ENCODE measurements at places on chromosomes 12 and 14. TPM values are rescaled to one million over a fixed set of nuclear protein-coding genes. Genes with fewer than 3 reads are reported as not detected.

Gene CABP1
- total RNA-seq: 1.2 TPM

Gene KCNA5
- not detected for total RNA-seq

Gene PGAM5
- total RNA-seq: 61.5 TPM

Gene ABHD12B
- 0.73 TPM for total RNA-seq

Gene BEST3
- total RNA-seq: not detected

Data from neural crest cell (in vitro differentiated cells).